ENCODE measurements at places on chromosomes 2 and 18.
A peak's percentile ranks its signal among the peaks of the same experiment; 100 is the strongest.

GRCh38 chr2:237190966-237191713, 105.5 kb downstream of the COPS8 start:
- no peak for DNase-seq

DNA sequence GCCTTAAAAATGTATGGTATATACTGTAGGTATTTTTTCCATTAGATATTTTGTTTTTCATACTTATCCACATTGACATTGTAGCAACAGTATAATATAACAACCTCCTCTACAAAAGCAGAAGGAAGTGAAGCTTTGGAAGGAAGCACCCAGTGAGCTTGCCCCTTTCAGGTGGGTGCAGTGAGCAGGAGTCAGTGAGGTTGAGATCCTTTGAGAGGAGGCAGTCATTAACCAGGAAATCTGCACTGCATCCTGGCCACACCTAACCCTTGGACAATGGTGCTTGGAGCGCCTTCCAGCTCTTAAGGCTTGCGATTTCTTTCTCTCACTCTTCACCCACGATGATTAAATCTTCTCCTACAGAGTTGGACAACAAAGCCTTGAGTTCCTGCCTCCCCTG, 13.9 kb downstream of the IL37 start:
- DNase-seq = no peak

DNA sequence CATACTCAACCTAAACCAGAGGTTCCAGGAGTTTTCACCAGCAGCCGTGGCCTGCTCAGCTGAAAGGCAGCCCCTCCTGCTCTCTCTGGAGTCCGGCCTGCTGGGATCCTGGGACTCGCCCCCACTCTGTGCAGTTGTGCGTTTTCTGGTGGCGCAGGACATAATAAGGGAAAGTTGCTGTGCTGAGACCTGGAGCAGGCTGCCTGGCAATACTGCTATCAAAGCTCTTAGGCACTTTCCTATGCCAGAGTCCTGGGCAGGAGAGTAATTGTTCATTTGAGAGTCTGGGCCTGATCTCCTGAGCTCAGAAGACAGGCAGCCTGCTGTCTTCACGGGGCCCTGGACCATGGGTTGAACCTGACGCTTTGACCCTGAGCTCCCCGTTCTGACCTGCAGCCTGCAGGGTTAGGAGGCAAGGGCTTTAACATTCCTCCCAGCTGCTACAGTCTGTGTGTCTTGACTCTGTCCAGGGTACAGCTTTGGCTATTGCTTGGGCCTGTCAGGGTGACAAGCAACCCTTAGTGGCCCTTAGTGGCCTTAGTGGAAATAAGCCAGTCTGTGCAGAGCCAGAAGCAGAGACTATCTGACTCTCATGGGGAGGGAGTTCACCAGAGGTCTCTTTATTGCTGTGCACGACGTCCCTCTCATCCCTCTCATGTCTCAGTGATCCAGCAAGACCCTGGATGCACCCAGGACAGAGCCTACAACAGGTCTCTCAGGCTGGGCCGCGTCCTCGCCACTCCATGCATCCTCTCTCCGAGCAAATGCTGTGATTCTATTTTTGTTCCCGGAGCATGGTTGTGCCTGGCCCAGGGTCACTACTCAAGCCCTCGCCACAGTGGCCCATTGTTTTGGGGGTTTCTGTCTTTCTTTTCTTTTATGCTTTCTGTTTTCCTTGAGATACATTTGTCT, 60.6 kb downstream of the ACKR3 start:
- no peak for DNase-seq

GRCh38 chr2:12052796-12053195, 306.4 kb downstream of the LPIN1 start:
- DNase-seq = no peak

- peak; percentile 0 for DNase-seq
These were observed 29.9 kb downstream of the GPC1 start for GRCh38 chr2:240465268-240465764.

- DNase-seq = no peak
These were observed 12.4 kb downstream of the CCBE1 start for GRCh38 chr18:59684777-59685176.

GRCh38 chr2:109644571-109645275, 30.6 kb downstream of the SOWAHC start:
- peak; percentile 65 for DNase-seq

GRCh38 chr2:234843411-234843810, 108.4 kb upstream of the SH3BP4 start:
- DNase-seq = no peak

GRCh38 chr2:222050981-222051380, 247.8 kb downstream of the PAX3 start:
- no peak for DNase-seq

DNA sequence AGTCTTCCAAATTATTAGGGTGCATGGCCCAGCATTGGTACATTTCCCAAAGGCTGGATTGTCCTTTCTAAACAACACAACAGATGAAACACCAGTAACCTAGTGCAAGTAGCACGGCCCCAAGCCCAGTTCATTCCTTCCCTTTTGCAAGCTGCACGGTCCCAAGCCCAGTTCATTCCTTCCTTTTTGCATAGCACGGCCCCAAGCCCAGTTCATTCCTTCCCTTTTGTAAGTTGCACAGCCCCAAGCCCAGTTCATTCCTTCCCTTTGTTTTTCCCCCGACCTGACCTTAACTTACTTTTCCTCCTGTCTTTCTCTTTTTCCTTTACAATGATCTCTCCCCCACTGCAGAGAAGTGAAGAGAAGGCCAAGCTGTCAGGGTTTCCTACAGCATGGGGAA, 60.9 kb downstream of the C18orf63 start:
- no peak for DNase-seq

GRCh38 chr2:833180-833579, 117.5 kb upstream of the SNTG2 start:
- DNase-seq = no peak

DNA sequence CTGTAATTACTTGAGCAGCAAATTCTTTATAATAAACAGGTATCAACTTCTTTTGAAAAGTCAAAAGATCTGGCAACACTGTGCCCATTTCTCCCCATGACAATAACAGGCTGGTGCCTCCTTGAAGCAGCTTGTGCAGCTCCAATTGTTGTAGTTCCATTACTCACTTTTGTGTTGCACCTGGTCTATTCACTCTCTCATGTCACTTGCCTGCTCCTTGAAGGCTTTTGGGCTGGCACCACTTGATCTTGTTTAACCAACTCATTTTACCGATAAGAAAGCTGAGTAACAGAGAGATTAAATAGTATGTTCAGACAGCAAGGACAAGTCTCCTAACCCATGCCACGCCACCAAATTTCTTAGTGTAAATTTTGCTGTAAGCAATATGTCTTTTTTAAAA, 314.5 kb downstream of the OSR1 start:
- DNase-seq = no peak

DNA sequence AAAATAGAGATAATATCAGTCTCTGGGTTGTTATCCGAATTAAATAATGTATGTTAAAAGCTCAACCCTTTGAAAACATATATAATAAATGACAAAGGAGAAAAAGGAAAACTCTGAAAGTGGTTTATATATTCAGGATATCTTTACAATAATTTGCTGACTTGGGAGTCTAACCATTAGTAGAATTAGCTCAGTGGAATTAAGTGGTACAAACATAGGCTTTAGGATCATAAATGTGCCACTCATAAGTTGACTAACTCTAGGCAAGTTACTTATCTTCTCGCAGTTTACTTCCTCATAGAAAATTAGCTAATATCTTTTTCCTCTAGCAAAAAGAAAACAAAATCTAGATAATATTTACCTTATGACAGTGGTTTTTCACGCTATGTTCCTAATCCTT, 44.6 kb downstream of the HEATR5B start:
- DNase-seq = no peak

DNA sequence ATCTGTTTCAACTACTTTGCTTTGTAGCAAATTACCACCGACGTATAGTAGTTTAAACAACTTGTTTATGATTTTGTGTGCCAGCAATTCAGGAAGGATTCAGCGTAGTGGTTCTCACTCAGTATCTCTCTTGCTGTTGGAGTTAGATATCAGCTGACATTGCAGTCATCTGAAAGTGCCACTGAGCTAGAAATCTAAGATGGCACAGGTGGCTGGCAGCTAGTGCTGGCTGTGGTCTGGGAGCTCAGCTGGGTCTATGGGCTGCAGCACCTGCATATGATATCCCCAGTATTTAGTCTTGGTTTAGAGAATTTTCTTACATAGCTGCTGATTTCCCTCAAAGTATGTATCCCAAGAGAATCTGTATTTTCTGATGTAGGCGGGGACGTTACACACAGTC, 235.6 kb downstream of the SCG2 start:
- DNase-seq = no peak

- no peak for DNase-seq
These were observed 258.8 kb downstream of the ZNF407 start for GRCh38 chr18:74856434-74856833.

- no peak for DNase-seq
These were observed 155.7 kb downstream of the RDH14 start for GRCh38 chr2:18404708-18405107.

DNA sequence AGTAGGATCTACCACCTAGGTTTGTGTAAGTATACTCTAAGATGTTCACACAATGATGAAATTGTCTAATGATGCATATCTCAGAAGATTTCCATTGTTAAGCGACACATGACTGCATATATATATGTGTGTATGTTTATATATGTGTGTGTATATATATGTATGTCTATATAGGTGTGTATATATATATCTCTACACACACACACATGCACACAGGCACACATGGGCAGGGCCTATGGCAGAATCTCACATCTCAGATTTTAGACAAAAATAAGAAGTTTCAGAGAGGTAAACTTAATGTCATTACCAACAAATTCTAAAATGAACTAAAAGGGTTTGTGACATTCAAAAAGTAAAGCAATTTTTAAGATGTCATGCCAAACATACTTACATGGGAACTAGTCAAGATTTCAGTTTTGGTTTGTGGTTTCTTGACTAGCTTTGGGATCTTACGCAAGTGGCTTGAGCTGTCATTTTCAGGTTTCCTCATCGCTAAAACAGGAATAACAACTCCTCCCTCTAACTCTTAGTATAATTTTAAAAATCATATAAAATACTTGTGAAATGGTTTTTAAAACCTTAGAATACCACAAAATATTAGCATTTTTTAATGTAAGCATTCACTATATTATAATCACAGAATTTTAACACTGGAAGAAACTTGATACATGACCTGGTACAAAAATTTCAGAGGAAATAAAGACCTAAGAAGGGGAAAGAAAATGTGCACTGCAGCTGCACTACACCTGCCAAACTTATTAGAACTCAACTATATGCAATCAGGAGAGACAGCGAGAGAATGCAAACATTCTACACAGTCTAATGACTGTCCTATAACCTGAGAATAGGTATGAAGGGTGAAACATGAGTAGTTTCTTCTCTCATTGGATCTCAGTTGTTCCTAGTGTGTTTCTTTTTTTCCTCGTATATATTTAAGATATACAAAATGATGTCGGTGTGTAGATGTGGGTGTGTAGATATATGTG, 75.7 kb downstream of the TTC21B start:
- DNase-seq = peak; percentile 28

- DNase-seq = no peak
These were observed 85.7 kb downstream of the ACTR2 start for GRCh38 chr2:65313126-65313953.

- DNase-seq = peak; percentile 52
These were observed 568 bp downstream of the ARL5A start for GRCh38 chr2:151827564-151828142.

DNA sequence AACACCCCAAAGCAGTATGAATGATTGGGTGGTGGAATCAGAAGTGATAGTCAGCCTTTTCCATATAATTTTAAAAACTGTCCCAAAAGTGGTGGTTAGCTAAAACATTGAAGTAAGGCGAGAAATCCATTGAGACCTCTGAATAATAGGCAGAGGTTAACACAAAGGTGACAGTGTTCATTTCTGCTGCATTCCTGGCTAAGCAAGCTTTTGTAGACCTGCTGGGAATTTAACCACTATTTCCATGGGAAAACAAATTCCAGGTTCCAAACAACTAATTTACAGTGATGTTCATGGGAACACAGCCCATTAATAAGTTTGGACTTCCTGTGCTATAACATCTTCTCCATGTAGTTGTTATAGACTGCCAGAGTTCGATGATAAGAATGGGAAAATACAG, 6.3 kb upstream of the INO80D start:
- DNase-seq = peak; percentile 54

GRCh38 chr2:160406591-160407392, 86.8 kb downstream of the RBMS1 start:
- DNase-seq = peak; percentile 79

DNA sequence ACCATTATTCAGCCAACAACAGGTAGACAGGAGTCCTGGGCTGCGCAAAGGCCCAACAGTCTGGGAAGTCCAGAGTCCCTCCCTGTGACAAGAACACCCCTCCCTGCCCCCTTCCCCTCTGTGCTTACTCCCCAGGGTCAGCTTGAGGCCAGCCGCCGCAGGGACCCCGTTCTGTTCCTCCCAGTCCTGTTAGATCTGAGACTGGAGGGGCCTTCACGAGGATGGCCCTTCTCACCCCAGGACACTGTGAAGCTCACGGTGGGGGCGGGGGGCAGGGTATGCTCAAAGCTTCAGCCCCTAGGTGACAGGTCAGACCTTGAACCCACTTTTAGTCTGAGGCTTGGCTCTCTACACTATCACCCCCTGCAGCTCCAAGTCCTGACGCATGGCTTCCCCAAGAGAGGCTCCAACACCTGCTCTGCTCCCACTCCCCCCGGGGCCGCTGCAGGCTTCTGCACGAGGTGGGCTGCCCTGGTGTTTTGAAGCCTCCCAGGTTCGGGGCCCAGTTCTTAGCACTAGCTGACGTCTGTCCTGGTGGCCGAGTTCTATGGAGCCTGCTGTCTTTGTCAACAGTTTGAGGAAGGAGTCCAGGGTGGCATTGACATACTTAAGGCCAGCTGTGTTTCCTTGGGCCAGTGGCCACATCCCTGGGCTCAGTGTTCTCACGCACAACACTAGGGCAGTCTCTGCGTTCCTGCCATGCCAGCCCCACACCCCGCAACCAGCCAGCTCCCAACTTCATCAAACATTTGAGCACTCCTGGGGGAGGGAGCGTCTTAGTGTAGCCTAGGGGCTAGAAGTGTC, 37.2 kb upstream of the HPCAL1 start:
- peak; percentile 21 for DNase-seq

DNA sequence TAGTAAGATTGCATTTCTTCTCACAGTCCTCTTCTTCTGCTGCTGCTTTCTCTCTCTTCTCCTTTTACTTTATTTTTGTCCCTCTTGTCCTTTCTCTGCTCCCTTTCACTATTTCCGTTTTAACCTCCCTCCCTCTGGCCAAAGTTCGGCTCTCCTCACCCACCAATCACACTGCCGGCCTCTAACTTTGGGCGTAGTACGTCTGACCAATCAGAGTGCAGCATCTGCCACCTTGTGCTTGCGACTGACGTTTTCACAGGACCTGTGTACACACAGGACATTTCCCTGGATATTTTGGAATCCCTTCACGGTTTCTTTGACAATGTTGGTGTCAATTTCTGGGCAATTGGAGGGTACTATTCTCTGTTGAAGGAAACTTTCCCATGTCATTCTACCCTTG, 22.6 kb upstream of the ICOS start:
- no peak for DNase-seq

DNA sequence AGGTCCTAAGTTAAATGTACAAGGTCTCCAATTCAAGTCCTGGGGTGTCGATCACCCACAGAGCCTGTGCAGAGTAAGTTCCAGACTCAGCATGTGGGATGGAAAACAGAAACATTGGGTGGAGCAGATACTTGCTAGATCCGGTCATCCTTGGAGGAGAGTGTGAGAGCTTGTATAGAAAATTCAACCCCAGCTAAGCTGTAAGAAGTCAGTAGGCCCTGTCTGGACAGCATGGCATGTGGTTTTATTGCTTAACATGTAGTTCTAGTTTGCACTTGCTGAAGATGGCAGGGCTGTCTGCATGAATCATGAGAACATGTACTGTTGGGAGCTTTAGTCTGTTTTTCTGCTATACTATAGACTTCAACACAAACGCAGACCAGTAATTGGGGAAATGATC, 189.6 kb upstream of the RMP24 start:
- DNase-seq = no peak
